ENCODE measurements at places on chromosomes 3 and 15. TPM values are rescaled to one million over a fixed set of nuclear protein-coding genes. Genes with fewer than 3 reads are reported as not detected.

Gene ALDH1A2
- 37.5 TPM for total RNA-seq

Gene LOXL1
- total RNA-seq = 164 TPM

DNA sequence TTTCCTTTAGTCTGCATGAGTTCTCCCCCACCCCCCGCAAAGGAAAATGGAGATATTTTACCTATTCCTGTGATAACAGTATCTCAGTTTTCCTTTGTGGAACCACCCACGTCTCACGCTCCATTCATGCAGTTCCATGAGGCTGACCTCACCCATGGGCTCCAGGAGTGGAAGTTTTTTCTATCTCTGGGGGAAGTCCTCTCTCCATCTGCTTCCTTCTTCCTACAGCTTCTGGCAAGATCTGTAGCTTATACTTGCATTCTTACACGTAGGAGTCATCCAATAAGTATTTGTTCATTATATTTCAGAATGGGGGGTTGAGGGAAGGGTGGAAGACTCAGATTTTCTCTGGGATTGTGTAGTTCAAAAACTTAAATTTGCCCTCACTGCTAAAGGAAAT is 5.8 kb upstream of the GLCE start:
- no peak overlapping the region for H3K27ac ChIP-seq
- no peak overlapping the region for H3K4me3 ChIP-seq
- DNase-seq = no peak
- H3K27me3 ChIP-seq = no peaks in the 10 kb centered on the region

DNA sequence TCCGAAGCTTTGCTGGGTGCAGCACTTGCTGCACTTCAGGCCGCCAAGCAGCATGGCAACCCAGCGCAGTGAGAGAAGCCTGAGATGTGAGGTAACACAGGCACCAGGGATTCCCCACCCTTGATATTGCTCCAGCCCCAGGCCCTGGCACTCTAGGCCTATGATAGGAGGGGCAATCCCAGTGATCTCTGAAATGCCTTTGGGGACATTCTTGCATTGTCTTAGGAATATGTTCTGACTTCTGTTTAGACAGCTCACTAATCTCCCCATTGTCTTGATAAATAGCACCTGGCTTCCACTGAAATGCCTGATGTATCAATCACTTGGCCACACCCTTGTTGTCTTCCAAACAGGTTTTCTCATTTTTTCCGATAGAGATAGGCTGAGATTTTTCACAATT is 102.8 kb downstream of the SOX14 start:
- no peaks in the 10 kb centered on the region for H3K4me1 ChIP-seq
- no peaks in the 10 kb centered on the region for H3K27me3 ChIP-seq
- H3K4me3 ChIP-seq = no peak overlapping the region
- no peaks in the 10 kb centered on the region for H3K36me3 ChIP-seq

DNA sequence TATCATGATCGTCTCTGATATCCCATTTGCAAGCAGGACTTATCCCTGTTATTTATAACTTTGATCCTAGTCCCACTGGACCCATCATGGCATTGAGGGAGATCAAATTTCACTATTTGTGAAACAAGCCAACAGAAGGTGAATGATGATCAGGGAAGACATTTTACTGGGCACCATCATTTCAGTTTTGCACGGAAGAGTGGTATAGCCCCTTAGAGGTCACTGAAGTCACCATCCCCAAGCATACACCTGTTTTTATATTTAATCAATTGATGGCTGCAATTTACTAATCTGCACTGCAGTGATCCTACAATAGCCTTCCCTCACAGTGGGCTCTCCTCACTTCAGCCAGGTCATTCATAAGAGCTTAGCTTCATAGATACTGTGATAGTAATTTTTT is 132.4 kb downstream of the FHIT start:
- DNase-seq = no peak
- no peak overlapping the region for H3K27ac ChIP-seq
- H3K36me3 ChIP-seq = no peaks in the 10 kb centered on the region
- H3K4me1 ChIP-seq = no peaks in the 10 kb centered on the region
- H3K4me3 ChIP-seq = no peak overlapping the region
- no peaks in the 10 kb centered on the region for H3K27me3 ChIP-seq

GRCh38 chr15:20346082-20346805 is 195.4 kb downstream of the GOLGA6L6 start:
- H3K36me3 ChIP-seq = no peaks in the 10 kb centered on the region
- H3K4me3 ChIP-seq = no peak overlapping the region
- DNase-seq = no peak
- H3K27ac ChIP-seq = no peak overlapping the region
- no peaks in the 10 kb centered on the region for H3K27me3 ChIP-seq
- no peaks in the 10 kb centered on the region for H3K4me1 ChIP-seq

GRCh38 chr15:80893777-80894176 is 95.8 kb downstream of the MESD start:
- H3K4me1 ChIP-seq = peaks cover 10% of the 10 kb centered on the region
- no peak overlapping the region for H3K4me3 ChIP-seq
- no peak for DNase-seq

- H3K4me1 ChIP-seq = no peaks in the 10 kb centered on the region
- H3K36me3 ChIP-seq = no peaks in the 10 kb centered on the region
- H3K4me3 ChIP-seq = no peak overlapping the region
- no peak for DNase-seq
- H3K27me3 ChIP-seq = no peaks in the 10 kb centered on the region
Measured at GRCh38 chr3:27905625-27906024, 183.5 kb upstream of the EOMES start.

- H3K36me3 ChIP-seq = peaks cover 33% of the 10 kb centered on the region
- no peak overlapping the region for H3K4me3 ChIP-seq
- H3K27me3 ChIP-seq = no peaks in the 10 kb centered on the region
- H3K27ac ChIP-seq = peak overlapping the region; percentile 26
- H3K4me1 ChIP-seq = peaks cover 41% of the 10 kb centered on the region
Measured at GRCh38 chr3:53242642-53243041, 13.2 kb downstream of the TKT start.

- no peaks in the 10 kb centered on the region for H3K27me3 ChIP-seq
- H3K4me3 ChIP-seq = no peak overlapping the region
- peaks cover 54% of the 10 kb centered on the region for H3K4me1 ChIP-seq
- no peaks in the 10 kb centered on the region for H3K36me3 ChIP-seq
Measured at GRCh38 chr3:172142051-172142863, 102.9 kb downstream of the FNDC3B start.
